AG09319 (cell line): ENCODE measurements at places on chromosomes 7 and 10.

GRCh38 chr7:131090188-131090587 lies 237.5 kb upstream of the MKLN1 start:
- no peak for DNase-seq

DNA sequence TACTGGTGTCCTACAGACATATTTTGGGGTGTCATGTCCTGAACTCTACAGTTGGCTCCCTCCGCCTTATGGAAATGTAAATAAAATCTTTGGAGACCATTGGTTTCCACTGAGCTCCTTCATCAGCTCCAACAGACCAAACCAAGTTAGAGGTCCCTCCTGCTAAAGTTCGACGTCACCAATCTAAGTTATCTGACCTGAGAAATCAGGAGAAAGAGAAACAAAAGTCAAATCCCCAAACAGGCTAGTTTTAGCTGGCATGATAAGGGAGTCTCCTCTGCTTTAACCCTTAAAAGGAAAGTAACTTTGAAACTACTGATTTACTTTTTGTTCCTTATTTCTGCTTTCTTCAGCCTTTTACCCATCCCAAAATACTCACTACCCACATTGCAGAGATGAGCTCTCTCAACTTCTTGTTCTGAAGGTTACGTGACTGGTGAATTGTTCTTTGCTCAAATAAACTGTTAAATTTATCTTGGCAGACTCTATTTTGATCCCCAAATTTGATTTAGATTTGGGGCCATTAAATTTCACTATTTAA lies 39.9 kb downstream of the AVL9 start:
- DNase-seq: no peak

DNA sequence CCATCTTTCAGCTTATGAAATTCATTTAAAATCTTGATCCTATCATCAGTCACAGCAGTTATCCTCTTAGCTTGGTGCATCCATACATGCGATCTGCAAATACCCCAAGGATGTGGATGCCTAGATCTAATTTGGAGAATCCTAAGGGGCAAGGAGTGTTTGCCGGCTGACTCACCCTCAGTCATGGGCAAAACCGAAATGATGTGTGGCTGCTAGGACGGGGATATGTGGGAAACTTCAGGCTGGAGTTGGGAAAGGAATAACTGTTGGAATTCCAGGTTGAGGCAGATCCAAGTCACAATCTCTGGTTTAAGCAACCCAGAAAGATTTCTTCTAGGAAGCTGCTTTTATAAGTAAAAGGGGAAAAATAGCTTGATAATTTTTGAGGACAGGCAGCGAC lies 19.7 kb upstream of the GOT1 start:
- DNase-seq: no peak

DNA sequence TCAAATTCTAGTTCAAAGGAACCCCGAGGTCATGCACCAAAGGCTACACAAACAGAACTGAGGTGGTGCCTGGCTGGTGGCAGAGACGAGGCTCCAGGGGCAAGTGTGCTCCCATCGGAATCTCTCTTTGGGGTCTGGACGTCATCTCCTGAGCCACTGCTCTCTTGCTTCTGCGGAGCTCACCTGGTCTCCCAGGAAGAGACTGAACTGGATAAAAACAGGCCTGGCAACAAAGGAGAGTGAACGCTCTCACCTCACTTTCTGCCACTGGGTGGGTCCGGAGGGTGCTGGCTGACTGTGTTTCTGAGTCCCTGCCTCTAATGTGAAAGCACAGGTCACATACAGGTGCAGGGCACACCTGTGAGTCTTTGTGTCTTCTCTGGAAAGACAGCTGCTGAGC lies 22.4 kb downstream of the VIPR2 start:
- no peak for DNase-seq

DNA sequence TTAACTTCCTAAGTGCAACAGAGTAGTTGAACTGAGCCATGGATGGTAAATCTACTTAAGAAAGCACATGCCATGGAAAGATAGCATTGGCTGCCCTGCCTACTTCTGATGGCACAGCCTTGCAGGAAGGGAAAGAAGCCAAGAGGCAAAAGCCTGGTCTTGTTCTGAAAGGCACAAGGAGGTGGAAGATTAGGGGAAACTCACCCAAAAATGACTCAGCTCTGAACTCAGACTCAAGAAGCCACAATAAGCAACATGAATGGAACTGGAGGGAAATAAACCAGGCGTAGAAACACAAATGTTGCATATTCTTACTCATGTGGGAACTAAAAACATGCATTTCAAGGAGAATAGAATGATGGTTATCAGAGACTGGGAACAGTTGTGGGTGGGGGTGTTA lies 20.8 kb upstream of the ALOX5 start:
- no peak for DNase-seq

DNA sequence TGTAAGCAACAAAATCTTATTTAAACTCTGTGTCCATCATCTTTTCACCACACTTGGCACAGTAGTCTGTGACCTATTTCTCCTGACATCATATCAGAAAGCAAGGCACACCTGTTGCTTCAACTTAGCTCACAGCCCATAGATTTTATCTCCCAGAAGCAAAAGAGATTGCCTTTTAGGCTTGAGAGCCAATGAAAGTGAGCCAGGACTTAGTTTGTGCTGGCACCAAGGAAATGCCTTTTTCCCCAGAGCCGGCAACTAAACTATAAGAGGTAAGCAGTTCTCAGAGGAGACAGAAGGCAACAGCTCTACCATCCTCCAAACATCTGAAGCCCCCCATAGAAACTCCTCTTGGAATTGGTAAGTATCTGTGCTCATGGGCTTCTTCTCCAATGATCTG lies at the start of gene ACSM6:
Gene ACSM6 (plus strand): TSS at position 295 of the 400 bp plus-strand sequence. CDS start 248 bp downstream, outside the sequence.
- no peak for DNase-seq

GRCh38 chr10:132659206-132660091 lies 121.9 kb downstream of the INPP5A start:
- DNase-seq: no peak

DNA sequence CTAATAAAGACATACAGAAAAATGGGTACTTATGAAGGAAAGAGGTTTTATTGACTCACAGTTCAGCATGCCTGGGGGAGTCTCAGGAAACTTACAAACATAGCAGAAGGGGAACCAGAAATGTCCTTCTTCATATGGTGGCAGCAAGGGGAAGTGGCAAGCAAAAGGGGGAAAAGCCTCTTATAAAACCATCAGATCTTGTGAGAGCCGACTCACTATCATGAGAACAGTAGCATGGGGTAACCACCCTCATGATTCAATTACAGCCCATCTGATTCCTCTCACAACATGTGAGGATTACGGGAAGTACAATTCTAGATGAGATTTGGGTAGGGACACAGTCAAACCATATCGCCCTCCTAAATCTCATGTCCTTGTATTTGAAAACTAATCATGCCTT lies 1305.4 kb upstream of the SORCS1 start:
- DNase-seq: no peak

DNA sequence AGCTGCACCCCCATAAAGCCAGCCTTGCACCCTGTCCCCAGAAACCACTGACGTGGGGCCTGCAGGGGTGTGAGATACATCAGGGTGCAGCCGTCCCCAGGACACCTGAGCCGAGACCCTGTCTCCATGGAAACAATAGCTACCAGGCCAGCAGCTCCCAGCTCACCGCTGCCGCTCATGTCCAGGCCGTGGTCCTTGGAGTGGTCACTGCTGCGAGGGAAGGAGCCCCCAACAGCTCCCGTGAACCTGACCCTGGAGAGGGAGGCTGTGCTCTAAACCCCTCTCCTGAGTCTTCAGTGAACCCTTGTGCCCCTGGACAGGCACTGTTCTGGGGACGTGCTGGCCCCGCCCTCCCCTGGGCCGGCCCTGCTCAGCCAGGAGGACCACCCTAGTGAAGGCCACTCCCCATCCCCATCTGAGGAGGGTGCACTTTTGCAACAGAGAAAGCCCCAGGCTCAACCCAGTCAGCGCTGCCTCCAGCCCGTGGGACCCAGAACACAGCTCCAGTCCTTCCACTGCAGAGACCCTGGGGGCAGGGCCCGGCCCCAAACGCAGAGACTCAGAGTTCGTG lies 19.6 kb upstream of the INPP5A start:
- DNase-seq: no peak

- DNase-seq: peak; percentile 39
Measured at GRCh38 chr10:47384148-47384921, at the start of gene ZNF488. ZNF488 (minus strand) TSS chr10:47384293; CDS start chr10:47368829, 15,464 bp downstream.

GRCh38 chr7:106345421-106346166 lies 60.8 kb upstream of the NAMPT start:
- no peak for DNase-seq

GRCh38 chr7:22060197-22060596 lies 114.5 kb upstream of the CDCA7L start:
- no peak for DNase-seq

- no peak for DNase-seq
Measured at GRCh38 chr7:88115258-88115796, 104.5 kb downstream of the SRI start.

DNA sequence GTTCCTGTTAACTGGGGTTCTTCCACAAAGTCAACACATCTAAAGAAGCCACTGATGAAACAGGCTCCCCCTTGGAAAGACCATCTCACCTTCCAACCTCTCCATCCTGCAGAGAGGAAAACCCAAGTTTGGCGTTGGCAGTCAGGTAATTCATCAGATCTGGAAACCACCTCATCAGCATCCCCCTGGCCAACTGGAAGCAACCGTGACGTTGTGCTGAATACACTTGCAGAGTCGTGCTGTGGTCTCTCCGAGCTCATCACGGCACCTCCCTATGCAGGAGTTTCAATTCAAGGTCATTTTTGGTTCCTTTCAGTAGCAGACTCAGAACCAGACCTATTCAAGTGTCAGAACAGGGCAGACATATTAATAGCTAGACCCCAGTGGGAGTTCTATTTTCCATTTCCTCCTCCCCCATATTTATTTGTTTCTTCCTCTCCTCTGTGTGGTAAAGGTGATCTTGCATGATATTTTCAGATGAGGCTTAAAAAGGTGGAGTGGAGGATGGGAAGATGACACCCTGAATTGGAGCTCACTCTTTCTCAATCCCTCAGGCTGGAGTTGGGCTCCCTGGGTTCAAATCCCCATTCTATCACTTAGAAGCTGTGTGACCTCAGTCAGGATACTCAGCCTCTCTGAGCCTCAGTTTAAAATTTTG lies 149.1 kb upstream of the ADO start:
- no peak for DNase-seq

DNA sequence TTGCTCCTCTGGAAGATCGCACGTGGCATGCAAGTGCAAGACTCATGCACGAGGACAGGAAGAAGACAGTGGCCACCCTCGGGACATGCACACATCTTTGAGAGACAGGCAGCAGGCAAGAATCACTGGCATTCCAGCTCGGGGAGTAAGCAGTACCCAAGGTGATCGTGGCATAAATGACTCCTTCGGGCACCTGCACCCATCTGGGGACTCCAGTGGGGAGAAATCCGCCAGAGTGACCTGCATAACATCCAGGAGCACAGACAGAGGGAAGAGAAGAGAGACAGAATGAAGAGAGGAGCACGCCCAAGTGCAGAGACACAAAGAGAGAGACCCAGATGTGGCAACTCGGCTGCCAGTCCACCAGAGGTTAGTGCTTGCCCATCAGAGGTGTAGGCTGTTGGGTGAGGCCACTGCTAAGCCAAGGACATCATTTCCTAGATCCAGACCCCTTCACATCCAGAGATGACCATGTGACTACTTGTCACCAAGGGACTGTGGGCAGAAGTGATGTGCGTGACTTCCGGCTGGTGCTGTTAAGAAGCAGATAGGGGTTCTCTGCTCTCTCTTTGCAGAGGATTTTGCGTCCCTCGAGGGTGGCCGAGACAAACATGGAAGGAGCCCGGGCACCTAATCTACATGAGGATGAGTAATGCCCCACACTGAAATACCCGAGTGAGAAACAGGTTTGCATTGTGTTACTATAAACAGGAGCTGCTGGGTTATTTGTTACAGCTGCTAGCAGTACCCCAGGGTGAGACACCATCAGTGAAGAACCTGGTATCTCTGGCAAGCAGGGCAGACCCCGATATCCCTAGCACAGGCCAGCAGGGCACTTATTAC lies 80.6 kb downstream of the VWA2 start:
- no peak for DNase-seq

DNA sequence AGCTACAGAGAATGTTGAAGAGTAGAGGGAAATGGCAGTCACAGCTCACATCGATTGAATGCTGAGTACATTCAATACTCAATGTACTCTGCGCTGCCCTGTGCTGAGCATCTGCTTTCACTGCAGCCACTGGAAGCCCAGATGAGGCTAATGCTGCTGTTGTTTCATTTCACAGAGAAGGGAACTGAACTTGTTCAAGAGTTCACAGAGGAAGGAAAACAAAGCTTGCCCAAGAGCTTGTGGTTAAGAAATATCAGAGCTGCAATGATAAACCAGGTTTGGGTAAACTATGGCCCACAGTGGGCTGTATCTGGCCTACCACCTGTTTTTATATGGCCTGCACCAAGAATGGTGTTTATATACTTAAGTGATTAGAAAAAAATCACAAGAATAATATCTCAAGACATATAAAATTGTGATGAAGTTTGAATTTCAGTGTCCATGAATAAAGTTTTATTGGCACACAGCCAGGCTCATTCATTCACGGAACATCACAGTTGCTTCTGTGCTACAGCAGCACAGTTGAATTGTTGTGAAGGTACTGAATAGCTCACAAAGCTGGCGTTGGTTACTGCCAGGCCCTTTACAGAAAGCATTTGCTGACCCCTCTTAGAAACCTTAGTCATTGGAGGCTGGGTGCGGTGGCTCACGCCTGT lies 64.1 kb downstream of the CFAP58 start:
- no peak for DNase-seq

DNA sequence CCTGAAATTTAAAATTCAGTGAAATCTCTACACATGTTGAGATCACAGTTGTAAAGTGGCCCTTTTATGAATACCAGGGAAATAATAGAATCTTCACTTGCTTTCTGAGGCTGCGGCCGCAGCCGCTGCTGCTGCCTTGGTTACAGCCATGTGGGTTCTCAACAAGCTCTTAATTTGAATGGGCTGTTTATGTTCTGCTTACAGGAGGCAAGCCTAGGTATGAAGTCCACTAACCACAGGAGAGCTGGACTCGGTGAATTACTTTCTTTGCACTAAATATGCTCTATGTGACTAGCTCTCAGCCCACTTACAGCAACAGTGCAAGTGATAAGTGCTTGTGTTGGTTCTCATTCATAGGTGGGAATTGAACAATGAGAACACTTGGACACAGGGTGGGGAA lies 410.8 kb downstream of the SFMBT2 start:
- no peak for DNase-seq

DNA sequence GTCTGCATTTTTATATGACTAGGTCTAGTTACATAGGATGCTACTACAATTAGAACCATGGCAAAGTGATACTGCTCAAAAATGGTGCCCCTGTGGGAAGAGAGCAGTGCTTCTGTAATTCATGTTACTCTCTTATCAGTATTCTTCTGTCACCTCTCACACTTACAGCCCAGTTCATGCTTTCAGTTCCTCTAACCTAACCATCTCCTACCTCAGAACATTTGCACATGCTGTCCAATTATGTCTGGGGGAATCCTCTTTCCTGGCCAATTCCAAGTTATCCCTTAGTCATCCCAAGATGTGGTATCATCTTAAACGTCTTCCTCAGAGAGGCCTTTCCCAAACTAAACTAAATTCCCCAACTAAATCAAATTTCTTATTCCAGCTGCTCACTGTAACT lies 190.2 kb downstream of the RELN start:
- no peak for DNase-seq

- no peak for DNase-seq
Measured at GRCh38 chr10:78231939-78232338, 198.3 kb downstream of the RPS24 start.

- DNase-seq: no peak
Measured at GRCh38 chr7:70797109-70797514, 334.8 kb upstream of the GALNT17 start.
